ENCODE measurements at places on chromosomes 1 and 21.
A peak's percentile ranks its signal among the peaks of the same experiment; 100 is the strongest.

DNA sequence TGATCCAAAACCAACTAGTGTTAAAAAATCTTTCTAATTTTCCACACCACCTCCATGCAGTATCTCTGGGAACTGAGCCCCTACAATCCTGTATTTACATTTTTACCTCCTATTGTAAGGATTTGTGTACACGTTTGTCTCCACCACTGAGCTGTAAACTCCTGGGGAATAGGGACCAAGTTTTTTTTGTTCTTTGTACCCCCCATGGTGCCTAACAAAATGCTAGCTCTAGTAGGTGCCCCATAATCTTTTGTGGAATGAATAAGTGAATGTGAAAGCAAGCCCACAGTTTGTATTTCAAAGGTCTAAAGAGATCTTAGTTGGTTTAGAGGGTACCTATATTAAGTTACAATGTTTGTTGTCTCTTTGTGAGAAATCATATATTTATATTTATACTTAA, 879 bp upstream of the WLS start:
- DNase-seq: no peak

GRCh38 chr1:185570962-185571361, 163.2 kb upstream of the HMCN1 start:
- no peak for DNase-seq

DNA sequence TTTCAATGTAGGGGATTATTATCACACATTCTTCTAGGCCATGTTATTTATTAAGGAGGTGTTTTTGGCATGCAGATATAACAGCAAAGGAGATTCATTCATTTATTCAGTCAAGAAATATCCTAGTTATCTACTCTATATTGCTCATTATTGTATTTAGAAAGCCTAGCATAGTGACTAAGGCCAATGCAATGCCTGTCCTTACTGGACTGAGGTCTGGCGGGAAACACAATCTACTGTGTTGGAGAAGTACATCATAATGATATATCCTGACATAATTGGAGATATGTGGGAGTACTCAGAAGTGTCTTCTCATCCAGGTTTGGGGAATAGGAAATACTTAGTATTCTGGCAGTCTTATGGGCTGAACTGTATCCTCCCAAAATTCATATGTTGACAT, 421.5 kb upstream of the USP24 start:
- DNase-seq: no peak

GRCh38 chr21:24110846-24111245, 1496.4 kb downstream of the MRPL39 start:
- DNase-seq: no peak

GRCh38 chr1:94934551-94934950, 7.6 kb upstream of the CNN3 start:
- no peak for DNase-seq

GRCh38 chr1:74753104-74753503, 20.2 kb downstream of the TYW3 start:
- DNase-seq: no peak

DNA sequence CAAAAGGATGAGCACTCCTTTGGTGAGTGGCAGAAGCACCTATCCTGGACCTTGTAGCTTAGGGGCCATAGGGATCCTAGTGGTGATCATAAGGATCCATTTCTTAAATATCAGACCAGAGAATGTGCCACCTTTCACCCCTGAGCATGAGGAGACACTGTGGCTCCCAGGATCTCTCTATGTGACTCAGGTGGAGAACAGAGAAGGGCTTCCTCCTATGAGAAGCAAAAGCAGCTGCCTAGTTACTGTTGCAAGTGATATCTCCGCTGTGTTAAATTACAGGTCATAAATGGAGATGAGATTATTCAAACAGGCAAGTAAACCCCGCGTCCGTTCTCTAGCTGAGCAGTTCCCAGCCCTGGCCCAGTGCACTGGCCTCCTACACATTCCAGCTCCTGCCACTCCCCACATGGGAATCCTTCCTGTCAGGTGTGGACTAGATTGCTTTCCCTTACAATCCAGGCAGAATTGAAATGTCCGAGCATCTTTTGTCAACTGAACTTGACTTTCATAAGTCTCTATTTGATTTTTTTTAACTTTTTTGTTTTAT, 26.3 kb downstream of the CLEC20A start:
- no peak for DNase-seq

DNA sequence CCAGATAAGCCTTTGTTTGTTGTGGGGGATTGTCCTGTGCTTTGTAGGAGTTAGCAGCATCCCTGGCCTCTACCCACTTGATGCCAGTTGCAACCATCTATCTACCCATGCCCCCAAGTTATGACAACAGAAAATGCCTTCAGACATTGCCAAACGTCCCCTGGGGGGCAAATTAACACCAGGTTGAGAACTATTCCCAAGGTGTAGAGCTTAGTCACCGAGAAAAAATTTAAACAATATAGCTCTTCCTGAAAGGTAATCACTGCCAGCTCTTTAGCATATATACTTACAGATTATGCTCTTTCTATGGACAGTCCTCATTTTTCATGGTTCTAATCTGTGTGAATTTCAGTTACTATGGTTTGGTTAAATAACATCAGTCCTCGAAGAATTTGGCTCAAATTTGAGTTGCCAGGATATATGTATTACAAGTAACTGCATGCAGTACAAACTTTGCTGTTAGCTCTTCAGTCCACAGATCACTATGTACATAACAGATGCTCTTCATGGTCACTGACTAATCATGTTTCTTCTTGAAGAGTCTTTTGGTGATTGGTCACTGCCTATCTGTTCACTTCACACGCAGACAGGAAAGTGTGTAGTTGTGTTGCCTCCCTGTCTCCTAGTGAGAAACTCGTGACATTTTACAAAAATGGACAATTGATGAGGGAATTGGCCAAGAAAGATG, 25.2 kb downstream of the MAPKAPK2 start:
- no peak for DNase-seq

- no peak for DNase-seq
These were observed 10.8 kb downstream of the GPR3 start for GRCh38 chr1:27403065-27403726.

GRCh38 chr1:154729577-154729976, 121.6 kb upstream of the ADAR start:
- DNase-seq: no peak

DNA sequence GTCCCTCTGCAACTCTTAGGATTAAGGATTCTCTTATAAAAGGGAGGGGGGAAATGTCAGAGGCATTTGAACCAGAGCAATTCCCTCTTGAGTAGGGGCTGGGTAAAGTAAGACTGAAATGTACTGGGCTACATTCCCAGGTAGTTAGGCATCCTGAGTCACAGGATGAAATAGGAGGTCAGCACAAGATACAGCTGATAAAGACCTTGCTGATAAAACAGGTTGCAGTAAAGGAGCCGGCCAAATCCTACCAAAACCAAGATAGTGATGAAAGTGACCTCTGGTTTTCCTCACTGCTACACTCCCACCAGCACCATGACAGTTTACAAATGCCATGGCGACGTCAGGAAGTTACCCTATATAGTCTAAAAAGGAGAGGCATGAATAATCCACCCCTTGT, 14.3 kb upstream of the COX20 start:
- no peak for DNase-seq

GRCh38 chr1:21869620-21870121, 57.6 kb downstream of the LDLRAD2 start:
- DNase-seq: peak; percentile 50

DNA sequence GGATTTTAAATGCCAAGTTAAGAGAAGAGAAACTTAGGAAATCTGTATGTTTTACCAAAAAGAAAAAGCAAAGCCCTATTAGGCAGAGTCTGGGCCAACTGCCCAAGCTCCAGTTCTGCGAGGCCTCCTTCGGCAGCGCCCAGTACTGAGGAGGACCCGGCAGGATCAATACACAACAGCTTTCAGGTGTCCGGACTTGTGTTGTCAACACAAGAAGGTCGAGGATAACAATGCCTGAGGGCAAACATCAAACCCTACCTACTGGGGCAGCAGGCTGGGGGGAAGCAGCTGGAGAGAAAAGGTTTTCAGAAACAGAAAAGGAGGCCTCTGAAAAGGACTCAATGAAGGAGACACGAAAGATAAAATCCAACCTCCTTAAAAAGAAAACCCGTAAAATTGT, 98.1 kb upstream of the GJB5 start:
- DNase-seq: no peak

DNA sequence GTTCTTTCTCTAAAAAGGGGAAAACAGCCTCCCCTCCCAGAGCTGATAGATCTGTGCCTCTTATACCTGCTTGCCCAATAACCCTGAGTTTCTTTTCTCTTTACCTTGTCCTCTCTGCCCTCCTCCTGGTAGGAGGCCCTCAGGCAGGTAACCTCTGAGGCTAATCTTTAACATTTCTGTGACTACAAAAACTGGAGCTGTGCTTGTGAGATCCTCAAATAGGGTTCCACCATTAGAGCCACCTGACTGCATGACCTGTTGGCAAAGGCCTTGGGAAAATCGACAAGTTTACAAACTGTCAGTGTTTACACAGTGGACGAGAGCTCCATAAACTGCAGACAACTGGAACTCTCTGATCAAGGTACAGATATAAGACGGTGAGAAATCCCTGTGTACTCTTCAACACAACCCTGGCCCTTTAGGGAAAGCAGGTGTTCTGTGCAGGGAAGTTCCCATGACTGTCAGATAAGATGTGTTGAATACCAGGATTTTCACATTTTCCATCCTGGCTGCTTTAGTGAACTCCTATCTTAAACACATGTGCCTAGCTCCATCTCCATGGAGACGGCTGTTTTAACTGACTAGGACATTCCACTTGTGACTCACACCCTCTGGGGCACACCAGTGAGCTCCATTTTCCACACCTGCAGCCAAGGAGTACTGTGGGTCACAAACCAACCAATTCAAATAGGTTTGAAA, 38.3 kb downstream of the ECE1 start:
- DNase-seq: peak; percentile 56

DNA sequence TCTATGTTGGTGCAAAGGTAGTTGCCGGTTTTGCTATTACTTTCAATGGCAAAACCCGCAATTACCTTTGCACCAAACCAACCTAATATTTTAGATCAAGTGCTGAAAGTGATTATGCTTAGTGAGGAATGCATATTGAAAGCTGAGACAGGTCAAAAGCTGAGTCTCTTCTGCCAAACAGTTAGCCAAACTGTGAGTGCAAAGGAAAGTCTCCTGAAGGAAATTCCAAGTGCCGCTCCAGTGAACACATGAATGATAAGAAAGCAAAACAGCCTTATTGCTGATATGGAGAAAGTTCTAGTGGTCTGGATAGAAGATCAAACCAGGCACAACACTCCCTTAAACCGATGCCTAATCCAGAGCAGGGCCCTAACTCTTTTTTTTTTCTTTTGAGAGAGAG, 83.1 kb upstream of the ERRFI1 start:
- no peak for DNase-seq

GRCh38 chr1:95650631-95651030, 416.6 kb downstream of the RWDD3 start:
- peak; percentile 75 for DNase-seq

GRCh38 chr21:44884097-44884496, 10.6 kb upstream of the PTTG1IP start:
- no peak for DNase-seq

Data from putamen (tissue), 1 donor.